Activated T-helper 1 cell treated with anti-CD3 and anti-CD28 coated beads, Interleukin-12 subunit alpha, Interleukin-12 subunit beta, Interleukin-2, Interleukin-4 antibody, amounts not matched to agents 30 ng/mL and 10 ng/mL and 1 ng/mL, durations not matched to agents 14 hours and 24 hours and 36 hours (primary cell): ENCODE measurements at places on chromosomes 12 and 14.

DNA sequence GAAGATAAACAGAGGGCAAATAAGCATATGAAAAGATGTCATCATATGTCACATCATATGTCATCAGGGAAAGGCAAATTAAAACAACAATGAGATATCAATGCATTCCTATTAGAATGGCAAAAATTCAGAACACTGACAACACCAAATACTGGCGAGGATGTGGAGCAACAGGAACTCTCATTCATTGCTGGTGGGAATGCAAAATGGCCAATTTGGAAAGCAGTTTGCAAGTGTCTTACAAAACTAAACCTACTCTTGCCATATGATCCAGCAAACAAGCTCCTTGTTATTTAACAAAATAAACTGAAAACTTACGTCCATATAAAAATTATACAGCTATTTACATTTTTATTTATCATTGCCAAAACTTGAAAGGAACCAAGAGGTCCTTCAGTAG is 32.7 kb downstream of the CPM start:
- no peak for DNase-seq

- no peak for DNase-seq
These were observed 101.7 kb upstream of the C14orf180 start for GRCh38 chr14:104477666-104478380.

- DNase-seq = no peak
These were observed 39.9 kb upstream of the PLBD1 start for GRCh38 chr12:14607568-14607967.

DNA sequence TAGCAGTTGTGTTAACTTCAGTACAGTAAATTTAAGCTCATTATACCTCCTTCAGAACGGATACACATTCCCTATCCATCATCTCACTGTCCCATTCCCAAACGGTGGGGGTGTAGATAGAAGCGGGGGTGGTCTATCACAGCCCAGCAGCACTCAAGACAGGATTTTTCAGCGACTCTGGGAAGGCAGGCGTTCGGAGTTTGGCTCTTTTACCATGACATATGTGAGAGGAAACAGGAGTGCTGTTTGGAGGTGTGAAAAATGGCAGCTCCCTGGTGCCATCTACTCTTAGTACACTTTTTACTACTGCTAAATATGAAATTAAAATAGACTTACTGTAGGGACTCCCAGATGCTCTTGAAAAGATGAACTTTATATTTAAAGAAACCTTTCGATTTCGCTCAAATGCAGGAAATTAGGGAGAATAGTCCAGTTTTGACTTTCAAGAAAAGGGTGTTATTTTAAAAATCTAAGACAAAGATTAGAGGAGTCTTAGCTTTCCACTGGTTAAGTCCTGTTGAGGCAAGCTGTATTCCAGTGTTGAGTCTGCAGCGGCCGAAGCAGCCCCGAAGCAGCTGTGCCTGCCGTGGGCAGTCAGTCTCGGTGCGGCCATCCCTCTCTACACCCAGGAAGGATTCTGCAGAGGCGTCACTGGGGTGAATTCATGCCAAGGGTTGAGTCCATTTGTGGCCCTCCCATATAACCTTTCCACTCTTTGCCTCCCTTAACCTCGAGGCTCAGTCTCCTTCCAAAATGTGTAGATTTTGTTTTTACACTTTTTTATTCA is 42.1 kb downstream of the KCNMB4 start:
- DNase-seq = no peak
